ENCODE measurements at places on chromosomes 12 and 14. TPM values are rescaled to one million over a fixed set of nuclear protein-coding genes. Genes with fewer than 3 reads are reported as not detected.
A peak's percentile ranks its signal among the peaks of the same experiment; 100 is the strongest.

The STYK1 gene
- polyA plus RNA-seq, result 1.2 TPM

The CYP46A1 gene
- polyA plus RNA-seq, result 2.2 TPM

The CHGA gene
- 2.0 TPM for polyA plus RNA-seq

The CCDC184 gene
- 0.29 TPM for polyA plus RNA-seq

The DAO gene
- 0.78 TPM for polyA plus RNA-seq

The ST8SIA1 gene
- polyA plus RNA-seq, result 6.0 TPM

The SLC38A4 gene
- polyA plus RNA-seq, result 37.7 TPM

The ABHD4 gene
- polyA plus RNA-seq, result 46.6 TPM

The TSPAN11 gene
- 4.7 TPM for polyA plus RNA-seq

The CCDC60 gene
- not detected for polyA plus RNA-seq

The ACRBP gene
- polyA plus RNA-seq, result 6.9 TPM

The UBE2N gene
- polyA plus RNA-seq, result 174 TPM

- DNase-seq, result no peak
These were observed 18.0 kb downstream of the TNFAIP2 start for GRCh38 chr14:103141117-103141796.

DNA sequence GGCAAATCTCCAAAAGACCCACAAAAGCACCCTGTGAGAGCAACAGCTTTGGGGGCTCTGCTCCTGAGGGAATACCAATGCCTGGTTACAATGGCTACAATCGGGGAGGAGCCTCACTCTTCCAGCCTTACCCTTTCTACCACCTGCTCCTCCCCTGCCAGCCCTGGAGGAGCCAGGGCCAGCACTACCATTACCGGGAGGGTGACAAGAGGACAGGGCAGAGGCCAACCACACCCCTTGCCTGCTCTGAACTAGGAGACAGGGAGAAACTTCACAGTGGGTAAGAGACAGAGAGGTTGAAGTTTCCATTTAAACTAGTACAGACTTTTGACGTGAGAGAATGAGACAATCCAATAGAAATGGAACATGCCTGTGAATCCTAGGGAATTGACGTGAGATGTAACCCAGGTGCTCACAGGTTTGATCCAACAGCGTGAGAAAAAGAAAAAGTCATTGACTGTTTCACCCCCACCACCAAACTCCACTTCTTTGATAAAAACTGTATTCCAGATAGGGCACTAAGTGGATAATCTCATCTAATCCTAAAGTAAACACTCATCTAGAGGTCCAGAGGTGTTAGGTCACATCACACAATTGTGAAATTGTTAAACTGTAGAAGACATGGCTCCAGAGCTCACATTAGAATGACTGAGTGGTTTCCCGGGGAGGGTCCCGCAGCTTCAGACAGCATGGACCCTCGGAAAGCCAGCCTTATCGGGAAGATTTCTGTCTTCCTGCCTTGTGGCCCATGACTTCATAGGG lies 8.4 kb upstream of the TC2N start:
- no peak for DNase-seq

DNA sequence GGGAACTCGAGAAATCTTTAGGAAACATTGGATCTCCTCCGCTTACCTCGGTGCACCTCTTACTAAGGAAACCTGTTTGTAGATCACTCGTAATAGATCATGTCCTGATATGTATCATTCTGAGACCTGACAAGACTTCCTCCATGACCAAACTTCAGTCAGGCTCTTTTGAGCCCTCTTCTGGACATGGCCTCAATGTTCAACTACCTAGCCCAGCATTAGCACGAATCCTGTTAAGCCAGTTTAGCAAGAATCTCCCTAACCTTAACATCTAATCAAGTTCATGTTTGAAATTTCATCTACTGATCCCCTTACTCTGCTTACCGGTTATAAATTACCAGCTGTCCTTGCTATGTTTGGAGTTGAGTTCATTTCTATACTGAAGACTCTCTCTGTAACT lies 713.9 kb upstream of the USP15 start:
- DNase-seq, result no peak

DNA sequence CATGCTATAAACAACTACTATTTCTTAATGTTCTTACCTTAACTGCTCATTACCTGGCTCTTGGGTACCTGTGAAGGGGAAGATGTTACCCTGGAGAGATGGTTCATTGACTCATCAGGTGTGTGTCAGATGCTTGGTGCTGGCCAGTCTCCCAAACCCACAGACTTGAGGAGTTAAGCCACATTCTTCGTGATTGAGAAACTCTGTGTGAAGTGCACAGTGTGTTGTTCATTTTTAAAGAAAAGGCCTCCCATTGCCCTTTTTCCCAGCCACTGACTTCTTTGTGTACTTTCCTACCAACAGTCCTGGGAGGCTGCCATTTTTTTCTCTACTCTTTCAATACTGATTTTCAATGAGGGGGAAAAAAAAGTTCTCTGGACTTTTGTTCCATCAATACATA lies 3.2 kb downstream of the MGST1 start:
- no peak for DNase-seq

GRCh38 chr14:70023871-70024270 lies 144.7 kb downstream of the SMOC1 start:
- DNase-seq, result no peak

DNA sequence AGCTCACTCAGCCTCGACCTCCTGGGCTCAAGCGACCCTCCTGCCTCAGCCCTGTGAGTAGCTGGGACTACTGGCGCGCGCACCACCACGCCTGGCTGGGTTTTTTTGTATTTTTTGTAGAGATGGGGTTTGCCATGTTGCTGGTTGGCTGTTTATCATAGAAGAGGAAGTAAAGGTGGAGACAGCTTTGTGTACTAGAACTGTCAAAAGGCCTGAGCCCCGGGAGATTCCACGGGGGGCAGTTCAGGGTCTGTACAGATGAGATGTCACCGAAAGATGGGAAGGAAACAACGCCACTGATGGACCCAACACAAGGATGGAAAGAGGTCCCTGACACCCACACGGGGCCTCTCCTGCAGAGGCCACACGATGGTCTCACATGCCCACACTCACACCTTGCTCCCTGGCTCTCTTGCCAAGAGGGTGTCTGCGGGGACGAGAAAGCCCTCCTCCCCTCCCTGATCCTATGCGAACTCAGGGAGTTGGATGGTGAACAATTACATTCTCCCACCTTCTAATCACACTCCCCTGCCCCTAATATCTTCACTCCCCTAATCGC lies 66.6 kb downstream of the KDM2B start:
- DNase-seq, result no peak

DNA sequence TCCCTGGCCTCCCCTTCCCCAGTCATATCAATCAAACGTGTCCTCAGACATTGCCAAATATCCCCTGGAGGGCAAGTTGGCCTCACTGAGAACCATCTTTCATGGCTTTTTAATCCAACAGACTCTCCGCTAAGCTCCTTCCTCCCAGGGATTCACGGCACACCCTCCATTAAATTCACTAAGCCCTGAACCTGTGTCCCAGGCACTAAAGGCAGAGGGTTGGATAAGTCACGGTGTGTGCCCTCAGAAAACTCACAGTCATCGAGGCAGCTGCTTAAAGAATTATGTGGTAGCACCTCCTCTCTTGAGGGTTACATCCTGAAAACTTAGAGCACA lies 167.1 kb downstream of the PIWIL1 start:
- DNase-seq, result no peak

DNA sequence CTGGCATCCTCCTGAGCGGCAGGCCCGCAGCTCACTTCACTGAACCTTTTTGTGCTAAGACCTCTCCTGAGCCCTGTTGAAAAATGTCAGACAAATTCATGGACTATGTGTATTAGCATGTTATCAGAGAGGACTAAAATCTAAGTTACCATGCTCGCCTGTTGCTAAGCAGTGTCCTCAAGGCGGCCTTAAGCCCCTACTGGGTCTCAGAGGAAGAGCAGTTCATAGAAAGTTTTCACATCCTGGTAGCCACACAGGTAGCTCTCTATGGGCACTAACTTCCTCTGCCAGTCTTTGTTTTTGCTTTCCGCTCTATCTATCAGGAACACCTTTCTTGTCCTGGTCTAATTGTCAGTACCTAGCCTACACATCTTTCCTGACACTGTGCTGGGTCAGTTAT lies 306.6 kb upstream of the MIS18BP1 start:
- no peak for DNase-seq

DNA sequence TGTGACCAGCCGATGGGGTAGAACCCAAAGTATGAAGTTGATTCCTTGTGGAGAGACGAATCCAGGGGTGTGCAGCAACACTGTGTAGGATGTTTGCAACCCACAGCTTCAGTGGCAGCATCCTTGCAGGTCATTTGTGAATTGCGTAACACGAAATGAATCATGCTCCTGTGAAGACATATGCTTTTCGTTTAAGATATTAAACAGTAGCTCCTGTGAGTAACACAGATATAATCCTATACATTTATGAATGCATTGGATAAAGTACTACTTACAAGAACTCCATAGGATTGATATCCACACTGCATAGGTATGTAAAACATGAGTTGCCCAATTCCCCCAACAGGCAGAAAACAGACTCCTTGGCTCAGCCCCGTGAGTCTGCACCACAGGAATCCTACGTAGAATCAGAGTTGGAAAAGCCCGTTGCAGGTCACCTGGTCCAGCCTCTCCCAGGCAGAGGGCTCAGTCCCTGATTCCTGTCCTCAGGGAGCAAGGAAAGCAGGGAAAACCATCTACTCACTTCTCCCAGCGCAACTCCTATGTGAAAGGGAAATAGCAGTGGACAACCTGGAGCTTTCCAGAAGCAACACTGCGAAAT lies 75.8 kb downstream of the GPATCH2L start:
- no peak for DNase-seq

DNA sequence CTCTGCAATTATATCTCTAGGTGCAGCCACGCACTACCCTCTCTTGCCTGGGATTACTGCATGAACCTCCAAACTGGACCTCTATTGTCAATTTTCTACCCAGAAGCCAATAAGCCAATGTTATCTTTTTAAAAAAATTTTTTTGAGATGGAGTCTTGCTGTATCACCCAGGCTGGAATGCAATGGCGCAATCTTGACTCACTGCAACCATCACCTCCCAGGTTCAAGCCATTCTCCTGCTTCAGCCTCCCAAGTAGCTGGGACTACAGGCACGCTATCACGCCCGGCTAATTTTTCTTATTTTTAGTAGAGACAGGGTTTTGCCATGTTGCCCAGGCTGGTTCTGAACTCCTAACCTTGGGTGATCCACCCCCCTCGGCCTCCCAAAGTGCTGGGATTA lies 11.2 kb upstream of the PXN start:
- DNase-seq, result no peak

DNA sequence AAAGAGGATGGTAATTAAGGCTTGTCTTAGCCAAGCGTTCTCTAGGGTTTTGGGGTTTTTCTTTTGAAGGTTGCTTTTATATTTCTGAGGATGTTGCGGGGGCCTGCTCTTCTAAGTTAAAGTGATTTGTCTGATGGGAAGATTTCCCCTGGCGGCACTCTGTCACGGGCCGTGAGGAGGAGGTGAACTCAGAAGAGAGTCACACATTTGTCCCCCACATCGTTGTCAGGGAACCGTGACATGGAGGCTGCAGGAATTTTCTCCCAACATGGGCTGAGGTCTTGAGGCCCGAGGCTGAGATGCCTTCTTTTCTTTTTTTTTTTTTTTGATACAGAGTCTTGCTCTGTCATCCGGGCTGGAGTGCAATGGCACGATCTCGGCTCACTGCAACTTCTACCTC lies 71.5 kb downstream of the ADGRD1 start:
- DNase-seq, result no peak

GRCh38 chr12:74111688-74112360 lies 425.8 kb upstream of the ATXN7L3B start:
- no peak for DNase-seq

DNA sequence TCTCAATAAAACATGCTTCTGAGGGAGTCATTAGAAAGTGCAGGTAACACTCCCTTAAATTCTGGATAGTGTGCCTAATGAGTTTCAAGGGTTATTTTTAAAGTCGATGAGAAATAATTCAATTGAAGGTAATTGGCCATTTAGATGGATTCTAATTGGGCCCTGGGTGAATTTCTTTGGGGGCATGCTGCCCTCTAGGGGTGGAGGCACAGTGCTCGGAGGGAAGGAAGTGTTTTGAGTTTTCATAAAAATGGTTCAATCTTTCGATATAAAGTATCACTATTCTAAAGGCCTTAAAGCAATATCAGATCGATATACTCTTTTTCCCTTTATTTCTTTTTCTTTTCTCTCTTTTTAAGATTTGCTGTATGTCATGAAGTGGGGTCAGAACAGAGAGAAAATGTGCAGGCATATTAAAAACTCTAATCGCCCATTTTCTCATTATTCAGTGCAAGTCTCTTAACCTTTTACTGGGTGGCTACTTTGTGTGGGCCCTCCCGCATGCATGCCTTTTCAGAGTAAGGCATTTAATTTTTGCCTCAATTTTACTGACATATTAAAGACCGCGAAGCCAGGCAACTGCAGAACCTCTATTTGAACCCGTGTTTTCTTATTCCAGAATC lies 25.5 kb downstream of the NKX2-8 start:
- no peak for DNase-seq

- peak; percentile 14 for DNase-seq
These were observed 13.2 kb downstream of the KERA start for GRCh38 chr12:91044586-91044985.

DNA sequence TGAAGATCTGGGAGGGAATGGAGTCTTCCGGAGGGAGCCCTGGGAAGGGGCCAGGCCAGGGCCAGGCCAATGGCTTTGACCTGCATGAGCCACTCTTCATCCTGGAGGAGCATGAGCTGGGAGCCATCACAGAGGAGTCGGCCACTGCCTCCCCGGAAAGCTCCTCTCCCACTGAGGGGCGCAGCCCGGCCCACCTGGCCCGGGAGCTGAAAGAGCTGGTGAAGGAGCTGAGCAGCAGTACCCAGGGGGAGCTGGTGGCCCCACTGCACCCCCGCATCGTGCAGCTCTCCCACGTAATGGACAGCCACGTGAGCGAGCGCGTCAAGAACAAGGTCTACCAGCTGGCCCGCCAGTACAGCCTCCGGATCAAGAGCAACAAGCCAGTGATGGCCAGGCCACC lies 37.7 kb downstream of the PLEKHG3 start:
- no peak for DNase-seq

DNA sequence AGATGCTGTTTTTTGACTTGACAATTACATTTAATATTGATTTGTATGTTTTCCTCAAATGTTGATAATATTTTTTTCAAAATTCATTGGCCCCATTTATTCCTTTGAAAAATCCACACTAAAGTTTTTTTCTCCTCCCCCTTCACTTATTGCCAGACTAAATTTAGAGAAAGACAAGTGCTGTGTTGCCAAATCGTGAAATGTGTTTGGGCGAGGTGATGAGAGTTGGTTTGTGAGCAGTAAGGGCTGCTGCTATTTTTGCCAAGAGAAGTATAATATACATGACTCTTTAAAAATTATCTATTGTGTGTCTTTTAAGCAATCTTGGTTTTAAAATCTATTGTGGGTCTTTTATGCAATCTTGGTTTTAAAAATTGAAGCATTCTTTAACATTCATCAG lies 188.9 kb downstream of the PPFIA2 start:
- no peak for DNase-seq

DNA sequence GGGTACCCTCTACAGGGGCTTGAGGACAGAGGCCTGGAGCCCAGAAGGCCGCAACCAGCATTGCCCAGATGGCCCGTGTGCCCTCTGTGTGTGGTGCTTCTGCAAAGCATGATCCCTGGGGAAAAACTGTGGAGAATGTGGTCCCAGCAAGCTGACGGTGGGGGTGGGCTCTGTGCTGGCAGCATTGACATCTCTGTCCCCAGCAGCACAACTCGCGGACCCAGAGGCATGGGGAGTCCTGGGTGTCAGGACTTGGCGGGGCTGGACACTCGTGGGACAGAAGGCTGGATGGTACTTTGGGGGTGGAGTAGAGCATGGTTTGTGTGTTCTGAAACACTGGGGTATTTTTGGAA lies 4.3 kb downstream of the CLBA1 start:
- DNase-seq, result no peak

- no peak for DNase-seq
These were observed 102.0 kb downstream of the MGST1 start for GRCh38 chr12:16449459-16449858.

GRCh38 chr14:59187802-59188460 lies 536 bp upstream of the DAAM1 start:
- no peak for DNase-seq

Data from right renal pelvis (tissue), 4 donors.